Esophagus squamous epithelium (tissue), 5 donors: ENCODE measurements at places on chromosomes 5 and 9.

- DNase-seq: no peak
Observed at GRCh38 chr9:132769906-132770769, 99.9 kb downstream of the GTF3C4 start.

- no peak for DNase-seq
Observed at GRCh38 chr9:135898634-135899407, 8.5 kb downstream of the CAMSAP1 start.

DNA sequence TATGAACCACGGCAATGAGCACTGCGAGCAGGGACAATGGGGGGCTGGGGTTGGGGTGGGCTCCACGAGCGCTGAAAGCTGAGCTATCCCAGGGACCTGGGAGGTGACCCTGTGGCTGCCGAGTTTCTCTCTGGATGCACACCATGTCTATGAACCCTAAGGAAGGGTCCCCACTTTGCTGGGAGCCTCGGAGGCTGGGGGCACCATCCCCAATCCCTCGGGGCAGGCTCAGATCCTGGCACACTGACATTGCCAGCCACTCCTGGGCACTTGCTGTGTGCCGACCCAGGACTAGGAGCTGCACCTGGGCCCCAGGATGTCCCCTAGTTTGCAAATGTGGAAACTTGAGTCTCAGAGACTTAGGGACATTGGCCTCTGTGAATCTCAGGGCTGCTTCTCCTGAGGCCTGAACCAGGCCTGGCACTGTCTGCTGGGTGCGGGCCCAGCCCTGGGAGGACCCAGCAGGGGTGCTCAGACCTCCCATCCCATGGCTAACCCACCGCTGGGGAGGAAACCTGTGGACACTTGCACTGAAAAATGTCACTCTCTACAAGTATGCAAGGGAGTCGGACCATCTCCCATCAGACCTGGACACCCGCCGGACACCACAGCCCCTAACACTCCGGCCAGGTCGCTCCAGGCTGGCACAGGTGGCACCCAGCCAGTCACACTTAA is 13.0 kb upstream of the CAMSAP1 start:
- DNase-seq: no peak

DNA sequence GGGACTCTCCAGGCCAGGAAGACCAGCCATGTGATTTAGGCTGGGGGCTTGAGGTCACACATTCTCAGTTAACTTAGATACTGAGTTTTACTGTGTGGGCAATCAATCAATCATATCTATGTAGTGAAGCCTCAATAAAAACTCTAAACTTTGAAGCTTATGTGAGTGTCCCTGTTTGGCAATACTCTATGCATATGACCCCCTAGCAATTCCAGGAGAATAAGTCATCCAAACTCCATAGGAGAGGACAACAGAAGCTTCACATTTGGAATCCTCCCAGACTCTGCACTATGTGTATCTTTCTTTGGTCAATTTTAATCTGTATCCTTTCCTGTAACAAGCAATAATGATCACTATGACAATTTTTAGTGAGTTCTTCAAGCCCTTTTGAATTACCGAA is 216.8 kb upstream of the RGMB start:
- no peak for DNase-seq

GRCh38 chr9:134602547-134603362 is 38.8 kb upstream of the COL5A1 start:
- no peak for DNase-seq

- DNase-seq: no peak
Observed at GRCh38 chr5:1316588-1317340, 21.9 kb upstream of the TERT start.

DNA sequence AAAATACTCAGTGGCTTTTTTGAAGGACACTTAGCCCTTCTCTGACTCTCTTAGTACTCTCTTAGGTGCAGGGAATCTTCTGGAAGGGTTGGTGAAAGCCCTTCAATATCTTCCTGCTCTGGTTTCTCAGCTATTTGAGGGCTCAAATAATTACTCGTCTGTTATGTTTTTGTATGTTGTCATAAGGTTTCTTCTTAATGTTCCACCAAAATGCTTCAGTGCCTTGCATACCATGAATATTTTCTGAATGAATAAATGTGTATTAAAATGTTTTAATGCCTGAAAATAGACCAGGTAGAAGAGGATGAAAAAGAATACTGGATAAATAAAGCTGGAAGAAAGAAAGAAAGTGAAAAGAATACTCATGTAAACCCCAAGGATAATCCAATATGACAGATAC is 124.3 kb downstream of the STK32A start:
- no peak for DNase-seq

- DNase-seq: no peak
Observed at GRCh38 chr9:79382458-79382857, 189.3 kb upstream of the TLE4 start.

DNA sequence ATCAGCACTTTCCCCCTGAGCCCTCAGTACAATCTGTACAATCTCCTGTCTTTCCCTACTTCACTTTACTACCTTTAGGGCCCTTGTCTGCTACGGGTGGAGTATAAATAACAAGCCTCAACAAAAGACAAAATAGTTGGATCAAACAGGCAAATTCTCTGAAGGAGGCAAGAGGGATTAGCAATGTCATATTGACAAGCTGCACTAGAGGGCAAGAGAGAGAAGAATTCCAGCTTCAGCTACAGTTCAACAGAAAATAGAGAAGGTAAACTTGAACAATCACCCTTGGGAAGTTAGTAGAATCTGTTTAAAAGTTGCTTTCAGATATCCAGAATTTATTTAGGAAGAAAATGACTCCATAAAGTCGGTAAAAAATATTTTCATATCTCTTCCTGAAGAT is 68.4 kb upstream of the IZUMO3 start:
- no peak for DNase-seq

- no peak for DNase-seq
Observed at GRCh38 chr5:165130656-165131055, 1625.2 kb downstream of the MAT2B start.

GRCh38 chr5:111389390-111390082 is 122.8 kb downstream of the STARD4 start:
- no peak for DNase-seq

GRCh38 chr9:36935332-36935731 is 98.7 kb downstream of the PAX5 start:
- no peak for DNase-seq

DNA sequence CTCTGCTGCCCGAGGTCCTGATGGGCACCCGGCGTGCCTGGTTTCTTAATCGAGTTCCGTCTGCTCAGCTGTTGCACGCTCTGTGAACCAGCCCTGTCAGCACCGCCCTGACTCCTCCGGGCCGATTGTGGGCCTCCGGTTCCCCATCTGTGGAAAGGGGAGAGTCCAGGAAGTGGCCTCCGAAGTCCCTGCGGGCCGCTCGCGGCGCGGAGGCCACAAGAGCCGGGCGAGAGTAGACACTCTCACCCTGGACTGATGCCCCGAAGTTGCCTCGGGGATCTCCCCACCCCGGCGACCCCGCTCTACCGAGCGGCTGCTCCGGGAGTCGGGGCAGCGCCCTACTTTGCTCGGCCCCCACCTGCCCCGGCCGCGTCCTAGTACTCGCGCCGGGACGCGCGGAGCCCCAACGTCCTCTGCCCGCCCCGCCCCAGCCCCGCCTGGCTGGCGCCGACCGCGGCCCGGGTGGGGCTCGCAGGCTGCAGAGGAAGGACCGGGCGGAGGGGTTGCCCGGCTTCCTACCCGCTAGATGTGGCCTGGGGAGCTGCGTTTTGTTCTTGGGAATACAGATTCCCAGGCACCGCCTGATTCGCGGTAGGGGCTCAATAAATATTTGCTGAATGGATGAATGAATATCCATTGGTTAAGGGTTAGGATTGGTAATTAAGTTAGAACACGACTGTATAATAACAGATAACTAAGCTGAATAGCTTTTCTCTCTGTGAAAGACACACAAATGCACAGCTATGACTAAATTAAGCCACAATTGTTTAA is 935 bp upstream of the ZNF367 start:
- DNase-seq: no peak

DNA sequence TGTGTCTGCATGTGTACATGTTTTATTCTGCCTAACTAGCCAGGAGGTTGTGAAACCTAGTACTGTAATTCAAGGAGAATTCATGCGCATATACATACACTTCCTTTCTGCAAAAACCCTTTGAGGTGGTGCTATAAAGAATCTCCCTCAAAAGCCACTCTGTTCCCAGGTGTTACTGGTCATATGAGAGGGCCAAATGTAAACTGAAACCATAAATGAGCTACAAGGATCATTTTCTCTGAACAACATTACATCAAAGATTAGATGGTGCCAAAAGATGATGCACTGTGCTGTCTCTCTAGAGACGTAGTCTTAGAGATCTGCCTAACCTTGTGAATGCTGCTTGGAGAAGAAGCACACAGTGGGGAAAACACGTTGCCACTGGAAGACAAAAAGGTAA is 15.7 kb downstream of the NREP start:
- no peak for DNase-seq

GRCh38 chr5:156798201-156798600 is 51.9 kb upstream of the PPP1R2B start:
- no peak for DNase-seq

DNA sequence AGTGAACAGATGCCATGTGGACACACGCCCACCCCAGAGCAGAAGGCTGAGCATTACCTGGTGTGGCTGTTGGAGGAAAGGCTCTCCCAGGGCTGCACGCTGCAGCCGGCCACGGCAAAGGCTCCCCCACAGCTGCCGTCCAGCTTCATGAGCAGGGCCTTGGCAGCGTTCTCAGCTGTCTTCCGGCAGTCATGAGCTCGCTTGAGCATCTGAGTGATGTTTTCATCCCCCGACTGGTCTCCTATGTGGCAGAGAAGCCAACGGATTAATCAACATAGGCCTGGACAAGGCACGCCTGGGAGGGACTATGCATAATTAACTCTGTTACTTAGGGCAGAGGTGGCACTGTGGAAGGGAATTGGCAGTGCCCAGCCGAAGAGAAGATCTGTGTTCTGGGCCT is 87.3 kb downstream of the DCP2 start:
- no peak for DNase-seq

DNA sequence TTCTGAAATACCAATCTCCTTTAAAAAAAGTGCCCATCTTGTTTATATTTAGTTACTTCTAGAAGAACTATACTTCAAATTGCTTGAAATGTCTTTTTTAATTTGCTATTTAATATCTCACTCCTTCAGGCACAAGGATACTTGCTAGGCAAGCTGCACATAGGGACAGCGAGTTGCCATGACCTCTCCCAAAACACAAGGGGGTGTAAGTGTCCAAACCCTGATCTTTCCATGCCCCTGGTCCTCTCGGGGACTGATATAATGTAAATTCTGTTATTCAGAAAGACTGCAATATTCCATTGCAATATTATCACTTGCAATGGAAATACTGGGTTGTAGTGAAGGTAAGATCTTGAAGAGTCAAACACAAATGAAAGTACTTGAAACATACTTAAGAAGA is 480.4 kb downstream of the CETN3 start:
- no peak for DNase-seq

GRCh38 chr9:77956555-77956954 is 75.1 kb downstream of the GNAQ start:
- no peak for DNase-seq

DNA sequence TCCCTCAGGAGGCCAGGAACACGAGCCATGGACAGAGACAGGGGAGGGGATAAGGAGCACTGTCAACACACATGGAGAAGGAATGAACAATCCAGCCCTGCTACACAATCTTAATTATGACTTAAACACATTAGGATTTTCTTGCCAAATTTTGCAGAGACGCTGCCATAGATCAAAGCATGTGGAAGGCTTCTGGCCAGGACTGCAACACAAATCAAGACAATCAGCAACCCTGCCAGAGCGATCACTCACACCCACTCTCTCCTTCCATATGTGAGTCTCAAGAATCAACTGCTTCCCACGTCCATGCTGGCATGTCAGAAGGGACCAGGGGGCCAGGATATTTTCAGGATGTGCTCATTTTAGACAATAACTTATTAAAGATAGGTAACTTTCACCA is 85.6 kb downstream of the ROR2 start:
- DNase-seq: no peak

DNA sequence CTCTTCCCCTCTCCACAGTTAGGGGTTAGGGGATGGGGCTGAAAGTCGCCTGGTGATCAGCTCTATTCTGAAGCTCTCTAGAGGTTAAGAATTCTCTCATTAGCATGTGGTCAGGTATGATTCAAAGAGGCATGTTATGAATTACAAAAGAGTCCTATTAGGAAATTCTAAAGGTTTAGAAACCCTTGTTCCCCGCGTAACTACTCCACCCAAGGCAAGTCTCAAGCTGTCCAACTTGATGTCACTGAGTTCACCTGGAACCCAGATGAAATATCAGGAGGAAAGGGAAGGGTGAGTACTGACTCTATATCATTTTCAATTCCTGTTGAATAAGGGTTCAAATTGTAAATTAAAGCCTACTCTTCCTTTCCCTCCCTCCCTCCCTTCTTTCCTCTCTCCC is 18.1 kb upstream of the RNF145 start:
- DNase-seq: no peak

DNA sequence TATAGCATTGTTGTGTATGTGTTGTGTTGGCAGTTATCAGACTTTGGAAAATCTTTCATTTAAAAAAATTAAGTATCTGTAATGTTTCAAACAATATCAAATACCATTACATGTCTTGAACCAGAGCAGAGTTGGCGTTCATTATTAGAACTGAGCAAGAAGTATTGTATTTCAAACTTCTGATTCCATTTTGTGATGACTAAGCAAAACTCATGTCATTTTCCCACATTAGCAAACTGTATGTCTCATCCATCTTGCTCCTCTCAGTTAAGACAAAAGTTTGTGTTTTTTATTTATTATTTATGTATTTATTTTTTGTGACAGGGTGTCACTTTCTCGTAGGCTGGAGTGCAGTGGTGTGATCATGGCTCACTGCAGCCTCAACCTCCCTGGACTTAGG is 4.6 kb upstream of the RASEF start:
- DNase-seq: no peak

DNA sequence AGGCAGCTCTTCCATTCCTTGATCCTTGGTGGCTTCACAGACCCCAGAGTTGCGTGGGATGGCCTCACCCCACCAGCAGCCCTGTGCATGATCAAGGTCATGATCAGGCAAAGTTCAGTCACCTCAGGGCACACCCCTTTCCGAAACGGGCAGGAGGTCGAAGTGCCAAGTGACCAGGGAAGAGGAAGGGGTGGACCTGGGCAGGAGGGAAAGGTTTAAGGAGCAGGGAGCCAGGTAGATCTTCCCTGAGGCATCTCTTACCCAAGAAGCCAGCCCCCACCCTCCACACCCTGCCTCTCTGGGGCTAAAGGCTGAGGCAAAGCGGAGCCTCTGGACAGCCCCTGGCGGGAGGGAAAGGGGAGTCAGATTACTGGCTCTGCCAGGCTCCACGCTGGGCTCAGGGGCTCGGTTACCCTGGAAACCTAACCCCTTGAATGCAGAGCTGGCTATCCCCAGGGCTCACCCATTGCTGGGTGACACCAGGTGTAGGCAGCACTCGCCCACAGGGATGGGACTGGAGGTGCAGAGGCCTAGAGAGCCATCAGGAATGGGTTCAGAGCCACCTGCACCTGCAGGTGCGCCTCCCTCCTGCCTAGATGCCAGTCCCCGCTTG is 3.6 kb downstream of the MGAT4B start:
- no peak for DNase-seq
